AML-193 (cell line): ENCODE measurements at places on chromosomes 7 and 10.
A peak's percentile ranks its signal among the peaks of the same experiment; 100 is the strongest.

DNA sequence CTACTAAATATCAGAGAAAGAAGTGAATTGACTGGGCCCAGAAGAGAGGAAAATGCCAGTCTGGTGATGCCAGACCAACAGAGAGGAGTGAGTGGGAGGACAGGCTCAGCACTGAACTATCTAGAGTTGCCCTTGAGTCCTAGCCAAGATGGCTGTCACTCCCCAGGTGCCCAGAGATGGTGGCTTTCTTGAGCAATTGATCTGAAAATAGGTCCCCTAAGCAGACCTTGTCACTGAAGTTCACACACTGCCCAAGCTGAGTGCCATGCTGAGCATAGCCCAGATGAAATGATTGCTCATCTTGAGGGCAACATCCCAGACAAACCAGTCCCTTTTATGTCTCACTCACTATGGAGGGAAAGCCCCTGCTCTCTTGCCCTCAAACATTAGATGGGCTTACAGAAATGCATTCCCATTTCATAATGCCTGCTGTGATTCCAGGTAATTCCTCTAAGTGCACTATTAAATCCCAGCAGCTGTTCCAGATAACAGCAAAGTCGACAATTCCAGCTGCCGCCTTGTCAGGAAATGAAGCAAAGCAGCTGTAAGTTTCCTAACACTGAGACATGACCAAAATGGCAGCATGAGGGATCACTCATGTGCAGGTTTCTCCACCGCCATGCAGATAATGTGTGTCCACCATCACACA is 329.4 kb downstream of the KCNMA1 start:
- DNase-seq, result no peak

- DNase-seq, result no peak
These were observed 153.4 kb upstream of the KLF14 start for GRCh38 chr7:130887182-130887956.

- DNase-seq, result no peak
These were observed 392.4 kb downstream of the PLXNA4 start for GRCh38 chr7:132183781-132184380.

DNA sequence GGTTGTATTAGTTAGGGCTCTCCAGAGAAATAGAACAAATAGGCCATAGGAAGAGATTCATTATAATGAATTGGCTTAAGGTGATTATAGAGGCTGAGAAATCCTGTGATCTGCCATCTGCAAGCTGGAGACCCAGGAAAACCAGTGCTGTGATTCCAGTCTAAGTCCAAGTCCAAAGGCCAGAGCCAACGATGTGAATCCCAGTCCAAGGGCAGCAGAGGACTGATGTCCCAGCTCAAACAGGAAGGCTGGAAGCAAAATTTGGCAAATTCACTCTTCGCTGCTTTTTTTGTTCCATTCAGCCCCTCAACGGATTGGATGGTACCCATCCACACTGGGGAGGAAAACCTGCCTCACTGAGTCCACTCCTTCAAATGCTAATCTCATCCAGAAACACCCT is 68.0 kb downstream of the JCAD start:
- DNase-seq, result no peak

- no peak for DNase-seq
These were observed 56.5 kb upstream of the ORC5 start for GRCh38 chr7:104264285-104264684.

GRCh38 chr10:15361131-15361530 is 10.0 kb downstream of the FAM171A1 start:
- peak; percentile 18 for DNase-seq

GRCh38 chr7:149620961-149621360 is 123.4 kb upstream of the ZNF746 start:
- no peak for DNase-seq

DNA sequence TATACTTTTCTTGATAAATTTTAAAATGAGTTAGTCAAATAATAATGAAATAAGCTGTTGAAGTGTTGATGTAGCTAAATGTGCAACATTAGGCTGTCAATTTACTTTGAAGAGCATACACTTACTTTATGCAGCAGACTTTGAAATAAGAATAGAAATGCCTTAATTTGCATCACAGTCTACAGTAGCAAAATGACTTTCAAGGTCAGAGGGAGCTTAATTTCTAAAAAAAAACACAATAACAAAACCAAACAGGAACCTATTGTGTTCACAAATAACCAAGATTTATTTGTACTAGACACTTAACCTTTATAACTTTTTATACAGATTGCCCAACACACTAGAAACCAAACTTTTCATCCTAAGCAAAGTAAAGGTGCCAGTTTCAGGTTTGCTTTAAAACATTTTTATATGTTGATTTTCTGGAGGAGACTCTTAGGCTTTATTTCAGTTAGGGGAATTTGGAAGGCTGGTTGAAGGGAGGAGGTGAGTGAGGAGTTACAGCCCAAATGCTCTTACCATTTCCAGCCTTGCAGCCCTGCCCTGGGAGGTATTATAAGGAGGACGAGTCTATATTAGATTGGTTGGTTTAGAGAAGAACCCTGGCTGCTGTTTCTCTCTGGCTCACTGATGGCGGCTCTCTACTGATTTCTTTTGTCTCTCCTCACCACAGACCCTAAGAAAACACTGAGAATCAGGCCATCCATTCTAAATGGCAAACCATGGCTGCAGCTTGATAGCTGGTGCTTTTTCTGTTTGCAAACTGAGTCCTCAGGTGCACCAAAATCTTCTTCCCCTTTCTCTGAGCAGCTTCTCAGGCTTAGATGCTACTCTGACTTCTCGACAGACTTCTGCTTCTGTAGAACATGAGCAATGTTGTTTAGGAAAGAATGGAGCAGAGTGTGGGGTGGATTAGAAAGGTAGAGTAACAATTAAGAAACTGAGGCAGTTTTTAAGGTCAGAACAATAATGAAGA is 55.2 kb upstream of the RPA3 start:
- DNase-seq, result no peak

DNA sequence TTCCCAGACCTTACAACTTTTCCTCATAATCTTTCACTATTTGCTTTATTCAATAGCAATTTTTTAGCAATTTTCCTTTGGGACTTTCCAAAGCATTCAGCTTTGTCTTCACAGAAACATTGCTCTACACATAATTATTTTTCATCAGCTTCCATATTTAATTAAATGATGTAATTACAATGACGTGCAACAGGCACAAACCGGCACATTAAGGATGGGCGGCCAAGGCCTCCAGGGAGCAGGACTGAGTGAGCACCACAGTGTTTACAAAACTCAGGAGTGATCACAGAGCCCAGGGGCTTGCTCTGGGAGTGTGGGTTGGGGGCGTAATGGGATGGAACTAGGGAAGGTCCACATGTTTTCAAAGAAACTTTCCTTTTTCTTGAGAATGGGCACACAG is 69.8 kb downstream of the MAD1L1 start:
- DNase-seq, result no peak

- no peak for DNase-seq
These were observed 58.5 kb downstream of the ELMO1 start for GRCh38 chr7:37390114-37390513.

GRCh38 chr7:30925117-30925516 is 13.5 kb downstream of the AQP1 start:
- DNase-seq, result no peak

DNA sequence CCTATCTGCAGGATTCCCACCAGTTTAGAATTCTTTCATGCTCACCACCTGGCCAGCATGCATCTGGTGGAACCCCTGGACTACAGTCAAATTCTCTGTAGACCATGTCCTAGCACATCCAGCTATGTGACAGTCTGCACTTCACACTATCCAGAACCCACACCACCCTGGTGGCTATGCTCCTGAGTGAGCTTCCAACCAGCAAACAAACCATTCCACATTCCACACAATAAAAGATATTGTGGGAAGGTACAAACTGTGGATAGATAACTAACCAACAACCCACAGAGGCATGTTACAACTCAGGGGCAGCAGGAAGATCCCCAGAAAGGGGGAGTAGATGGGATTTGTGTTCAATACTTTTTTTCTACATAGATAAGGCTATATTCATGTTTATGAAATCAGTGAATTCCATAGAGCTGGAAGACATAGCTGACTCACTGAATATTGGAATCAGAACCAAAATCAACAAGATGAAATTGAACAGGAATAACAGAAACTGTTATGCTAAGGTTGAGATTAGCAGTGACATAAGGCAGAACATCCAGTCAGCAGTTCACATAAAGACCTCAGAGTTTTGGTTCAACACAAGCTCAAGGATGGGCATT is 72.5 kb downstream of the LRRC17 start:
- no peak for DNase-seq
